ENCODE measurements at places on chromosomes 12 and 14.
A peak's percentile ranks its signal among the peaks of the same experiment; 100 is the strongest.

- DNase-seq = no peak
Observed at GRCh38 chr12:52239767-52240166, 6.7 kb downstream of the KRT7 start.

- no peak for DNase-seq
Observed at GRCh38 chr12:5047094-5047493, 3.4 kb downstream of the KCNA5 start.

- DNase-seq = no peak
Observed at GRCh38 chr12:97984436-97984835, 521.8 kb downstream of the RMST start.

GRCh38 chr12:107917912-107918800 lies 143.7 kb downstream of the ASCL4 start:
- DNase-seq = peak; percentile 32

- no peak for DNase-seq
Observed at GRCh38 chr12:126685636-126686035, 1581.3 kb upstream of the TMEM132C start.

DNA sequence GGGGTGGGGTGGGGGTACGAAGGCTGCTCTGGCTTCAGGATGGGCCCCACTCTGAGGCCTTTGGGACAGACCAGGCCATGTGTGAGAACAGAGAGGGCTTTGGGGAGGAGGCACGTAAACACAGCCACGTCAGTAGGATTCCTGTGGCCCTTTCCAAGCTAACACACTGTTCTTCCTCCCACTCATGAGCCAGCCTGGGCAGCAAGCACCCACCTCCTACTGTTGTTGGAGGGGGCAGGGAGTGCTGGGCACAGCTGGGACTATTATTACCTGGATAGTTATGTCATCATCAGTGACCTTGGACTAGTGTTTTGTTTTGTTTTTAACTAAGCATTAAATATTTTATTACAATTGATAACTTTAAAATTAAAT lies 5.3 kb downstream of the CHGA start:
- no peak for DNase-seq

DNA sequence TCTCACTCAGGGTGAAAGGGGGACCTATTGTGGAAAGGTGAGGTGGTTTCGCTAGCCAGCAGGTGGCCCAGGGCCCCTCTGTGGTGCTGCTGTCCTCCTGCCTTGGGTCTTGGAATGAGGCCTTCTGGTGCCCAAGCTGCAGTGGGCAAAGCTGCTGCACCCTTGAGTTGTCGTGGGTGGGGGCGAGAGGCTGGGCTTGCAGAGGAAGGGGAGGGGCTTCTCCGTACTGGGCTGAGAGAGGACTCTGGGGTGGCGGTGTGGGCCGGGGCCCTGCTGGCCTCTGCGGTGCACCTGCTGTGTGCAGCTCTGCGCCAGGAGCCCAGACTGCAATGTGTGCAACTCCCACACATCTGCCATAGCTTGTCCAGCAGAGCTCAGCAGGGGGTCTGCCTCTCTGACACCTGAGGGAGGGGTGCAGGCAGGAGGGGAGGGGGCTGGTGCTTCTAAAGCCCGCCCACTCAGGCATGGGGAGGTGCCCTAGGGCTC lies 145.8 kb downstream of the KIF26A start:
- no peak for DNase-seq

GRCh38 chr14:22556021-22556989 lies 32.7 kb downstream of the DAD1 start:
- DNase-seq = peak; percentile 85

- DNase-seq = no peak
Observed at GRCh38 chr12:131222329-131223139, 268.8 kb downstream of the ADGRD1 start.

- DNase-seq = no peak
Observed at GRCh38 chr14:89870316-89870715, 84.2 kb downstream of the EFCAB11 start.

DNA sequence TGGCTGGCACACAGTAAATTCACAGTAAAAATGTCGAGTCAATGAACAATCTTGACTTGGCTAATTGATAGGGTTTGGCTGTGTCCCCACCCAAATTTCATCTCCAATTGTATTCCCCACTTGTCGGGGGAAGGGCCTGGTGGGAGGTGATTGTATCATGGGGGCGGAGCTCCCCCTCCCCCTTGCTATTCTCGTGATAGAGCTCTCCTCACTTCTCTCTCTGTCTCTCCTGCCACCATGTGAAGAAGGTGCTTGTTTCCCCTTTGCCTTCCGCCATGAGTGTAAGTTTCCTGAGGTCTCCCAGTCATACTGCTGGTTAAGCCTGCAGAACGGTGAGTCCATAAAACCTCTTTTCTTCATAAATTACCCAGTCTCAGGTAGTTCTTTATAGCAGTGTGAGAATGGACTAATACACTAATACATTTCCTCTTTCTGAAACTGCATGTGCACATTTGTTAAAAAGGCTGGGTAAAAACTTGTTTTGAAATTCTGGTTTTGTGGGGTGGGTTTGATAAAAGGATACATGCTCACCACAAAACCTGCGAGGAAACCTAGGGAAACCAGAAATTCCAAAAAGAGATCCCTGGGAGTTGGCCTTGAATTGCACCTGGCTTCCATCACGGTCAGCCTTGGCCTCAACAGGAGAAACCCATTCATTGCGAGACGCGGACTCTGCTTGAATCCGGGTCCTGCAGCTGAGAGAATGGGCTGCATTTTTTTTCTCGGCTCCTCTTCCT lies 16.2 kb upstream of the MYL2 start:
- DNase-seq = no peak

DNA sequence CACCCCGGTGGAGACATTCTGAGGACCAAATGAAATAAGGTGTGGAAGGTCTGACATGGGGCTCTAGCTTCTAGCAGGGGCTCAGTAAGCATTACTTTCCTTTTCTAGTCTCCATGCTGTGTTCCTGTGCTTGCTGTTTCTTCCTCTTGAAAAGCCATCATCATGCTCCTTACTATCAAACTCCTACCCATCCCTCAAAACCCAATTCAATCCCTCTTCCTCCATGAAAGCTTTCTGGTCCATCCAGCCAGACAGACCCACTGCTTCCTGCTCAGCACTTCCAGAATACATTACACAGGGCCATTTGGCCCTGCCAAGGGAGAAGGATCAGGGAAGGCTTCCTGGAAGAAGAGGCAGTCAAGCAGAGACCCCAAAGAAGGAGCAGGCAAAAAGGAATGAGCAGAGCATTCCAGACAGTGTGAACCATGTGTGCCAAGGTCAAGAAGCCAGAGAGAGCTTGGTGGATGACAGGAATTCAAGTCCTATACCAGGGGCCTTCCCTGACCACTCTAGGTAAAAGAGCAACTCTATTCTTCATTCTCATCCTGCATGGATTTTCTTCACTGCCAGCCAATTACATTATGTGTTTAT lies 59.5 kb downstream of the NUAK1 start:
- DNase-seq = no peak

- DNase-seq = no peak
Observed at GRCh38 chr12:32201976-32202375, 95.3 kb downstream of the BICD1 start.

DNA sequence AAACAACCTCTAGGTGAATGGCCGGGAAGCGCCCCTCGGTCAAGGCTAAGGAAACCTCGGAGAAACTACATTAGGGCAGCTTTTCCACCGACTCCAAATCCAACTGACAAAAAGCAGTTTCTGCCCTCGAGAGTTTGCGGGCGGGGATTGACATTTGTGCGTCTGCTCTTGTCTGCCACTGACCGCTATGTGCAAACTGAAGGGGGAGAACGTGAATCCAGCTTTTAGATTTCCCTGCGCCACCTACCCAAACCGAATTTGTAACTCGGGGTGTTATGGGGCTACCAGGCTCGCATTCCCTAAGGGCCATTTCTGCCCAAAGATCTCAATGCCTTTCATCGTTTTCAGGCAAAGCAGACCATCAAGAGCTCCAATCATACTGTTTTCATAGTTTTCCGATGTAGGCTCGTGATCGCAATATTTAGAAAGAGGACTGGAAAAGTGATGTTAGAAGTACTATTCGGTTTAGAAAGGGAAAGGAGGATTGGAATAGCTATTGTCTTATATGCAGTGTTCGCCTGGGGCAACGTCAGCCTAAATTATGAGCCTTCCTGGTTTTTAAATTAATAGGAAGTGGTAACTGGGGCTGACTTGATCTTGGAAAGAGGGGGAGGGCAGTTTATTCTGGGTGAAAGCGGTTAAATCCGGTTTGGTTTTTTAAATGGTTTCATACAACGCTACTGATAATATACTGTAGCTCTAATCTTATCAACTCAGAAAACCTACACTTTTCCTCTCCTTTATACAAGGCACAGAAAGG lies 45.4 kb downstream of the BCAT1 start:
- DNase-seq = no peak

GRCh38 chr12:88057994-88058718 lies 29.0 kb upstream of the C12orf50 start:
- no peak for DNase-seq

- DNase-seq = no peak
Observed at GRCh38 chr14:51008446-51008845, 64.2 kb upstream of the PYGL start.

DNA sequence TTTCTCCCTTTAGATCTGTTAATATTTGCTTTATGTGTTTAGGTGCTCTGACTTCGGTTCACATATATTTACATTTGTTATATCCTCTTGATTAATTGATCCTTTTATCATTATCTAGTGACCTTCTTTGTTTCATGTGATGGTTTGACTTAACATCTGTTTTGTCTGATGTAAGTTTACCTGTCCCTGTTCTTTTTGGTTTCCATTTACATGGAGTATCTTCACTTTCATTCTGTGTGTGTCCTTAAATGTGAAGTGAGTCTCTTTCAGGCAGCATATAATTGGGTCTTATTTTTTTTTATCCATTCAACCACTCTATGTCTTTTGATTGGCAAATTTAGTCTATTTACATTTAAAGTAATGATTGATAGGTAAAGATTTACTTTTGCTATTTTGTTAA lies 24.2 kb downstream of the TRMT5 start:
- no peak for DNase-seq

- DNase-seq = no peak
Observed at GRCh38 chr12:34291001-34291400, 268.7 kb downstream of the ALG10 start.

DNA sequence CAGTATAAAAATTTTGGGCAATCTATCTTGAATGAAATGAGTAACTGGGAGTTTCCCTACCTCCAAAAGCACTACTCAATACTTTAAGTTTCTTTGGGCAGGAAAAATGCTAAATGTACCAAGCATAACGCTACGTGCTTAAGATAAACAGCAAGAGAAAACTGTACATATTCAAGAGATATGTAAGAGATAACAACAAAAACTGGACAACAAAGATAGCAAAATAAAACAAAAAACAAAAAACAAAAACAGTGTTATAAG lies 20.0 kb downstream of the PTGES3 start:
- DNase-seq = no peak

GRCh38 chr12:32270818-32271710 lies 128.3 kb upstream of the FGD4 start:
- no peak for DNase-seq

DNA sequence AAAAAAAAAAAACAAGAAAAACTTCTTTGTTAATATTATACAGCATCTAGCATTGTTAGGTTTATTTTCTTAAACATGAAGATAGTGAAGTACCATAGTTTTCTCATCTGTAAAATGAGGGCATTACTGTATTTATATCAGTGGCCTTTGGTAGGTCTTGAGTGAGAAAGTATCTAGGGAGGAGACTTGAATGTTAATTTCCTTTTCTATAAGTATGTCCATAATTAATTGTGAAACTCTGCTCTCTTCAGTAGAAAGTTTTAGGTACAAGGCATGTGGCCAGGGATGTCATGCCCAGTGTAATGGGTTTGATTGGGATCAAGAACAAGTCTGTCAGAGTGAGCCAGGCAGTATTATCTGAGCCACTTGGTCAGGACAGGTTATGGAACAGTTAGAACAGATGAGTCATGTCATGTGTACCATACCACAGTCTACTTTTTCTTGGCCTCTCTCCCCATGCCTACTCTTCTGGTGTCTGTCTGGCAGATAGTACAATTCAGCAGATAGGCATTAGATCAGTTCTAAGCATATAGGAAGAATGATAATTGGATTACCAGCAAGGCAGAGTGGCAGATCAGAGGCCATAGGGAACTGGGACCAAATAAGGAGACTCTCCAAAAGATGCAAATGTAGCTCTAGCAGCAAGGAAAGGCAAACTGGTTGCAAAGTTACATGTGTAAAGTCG lies 30.4 kb downstream of the FBXO34 start:
- peak; percentile 31 for DNase-seq

GRCh38 chr12:68609998-68610369 lies 715 bp upstream of the RAP1B start:
- peak; percentile 5 for DNase-seq

GRCh38 chr12:53062977-53063707 lies 13.3 kb downstream of the TNS2 start:
- no peak for DNase-seq

GRCh38 chr14:28902930-28903329 lies 136.3 kb downstream of the FOXG1 start:
- no peak for DNase-seq

DNA sequence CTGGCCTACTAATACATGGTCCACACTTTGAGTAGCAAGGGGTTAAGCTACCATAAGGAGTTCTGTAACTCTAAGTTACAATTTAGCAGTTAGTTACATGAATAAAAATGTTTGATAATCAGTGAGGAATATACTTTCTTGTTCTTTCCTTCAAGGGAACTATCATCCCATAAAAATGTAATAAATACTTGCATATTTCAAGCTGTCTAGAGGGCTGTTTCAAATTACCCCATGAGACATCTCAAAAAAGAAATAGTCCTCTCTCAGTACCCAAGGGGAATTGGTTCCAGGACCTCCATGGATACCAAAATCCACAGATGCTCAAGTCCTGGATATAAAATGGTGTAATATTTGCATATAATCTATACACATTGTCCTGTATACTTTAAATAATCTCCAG lies 48.7 kb upstream of the GNG2 start:
- no peak for DNase-seq

GRCh38 chr12:88643685-88644084 lies 63.4 kb upstream of the KITLG start:
- DNase-seq = no peak

DNA sequence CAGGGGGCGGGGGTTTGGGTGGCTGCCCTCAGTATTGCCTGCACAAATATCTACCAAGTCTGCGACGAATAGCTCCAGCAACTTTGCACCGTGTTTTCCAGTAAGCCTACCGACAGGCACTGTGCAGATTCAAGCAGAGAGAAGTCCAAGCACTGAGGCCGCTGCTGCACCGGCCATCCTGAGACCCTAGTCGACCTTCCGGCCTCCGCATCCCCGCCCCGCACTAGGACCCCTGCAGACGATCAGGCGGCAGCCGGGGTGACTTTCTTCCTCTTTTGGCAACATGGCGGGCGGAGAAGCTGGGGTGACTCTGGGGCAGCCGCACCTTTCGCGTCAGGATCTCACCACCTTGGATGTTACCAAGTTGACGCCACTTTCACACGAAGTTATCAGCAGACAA lies at the start of gene EIF2S3B:
TSS of gene EIF2S3B (plus strand) at position 271 of the 400 bp plus-strand sequence. CDS start at position 284, 13 bp downstream.
- DNase-seq = no peak

GRCh38 chr14:64501411-64502171 lies 2.0 kb downstream of the ZBTB25 start:
- peak; percentile 70 for DNase-seq

DNA sequence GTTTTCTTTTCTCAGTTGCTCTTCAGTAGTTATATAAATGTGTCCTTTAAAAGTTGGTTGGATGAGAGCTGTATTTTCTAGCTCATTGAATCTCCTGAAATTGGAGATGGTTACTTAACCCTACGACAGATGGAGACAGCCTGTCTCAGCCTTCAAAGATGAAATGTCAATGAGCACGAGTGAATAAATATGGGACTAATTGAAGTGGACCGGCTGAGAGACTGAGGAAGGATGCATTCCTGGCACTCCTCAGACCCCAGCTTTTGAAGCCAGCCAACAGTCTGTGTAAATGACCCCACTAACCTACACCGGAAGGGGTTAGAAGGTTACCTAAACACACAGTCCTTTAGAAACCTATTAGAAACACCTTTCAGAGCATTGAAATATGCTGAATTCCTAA lies 46.6 kb downstream of the PDZRN4 start:
- no peak for DNase-seq

Measured in urothelium cell line (cell line).